ENCODE measurements at places on chromosomes 12 and 14. TPM values are rescaled to one million over a fixed set of nuclear protein-coding genes. Genes with fewer than 3 reads are reported as not detected.

Gene GUCY2C
- not detected for total RNA-seq

GRCh38 chr12:114221957-114222630, 183.8 kb downstream of the TBX5 start:
- no peak for DNase-seq

Gene TMTC2
- total RNA-seq: 4.9 TPM

Gene TMEM233
- 0.89 TPM for total RNA-seq

Gene C12orf50
- not detected for total RNA-seq

Gene TCTN1
- 11.0 TPM for total RNA-seq

Gene MANSC4
- not detected for total RNA-seq

GRCh38 chr14:55122440-55122986, 6.5 kb upstream of the LGALS3 start:
- DNase-seq: no peak

Gene JAG2
- total RNA-seq: 37.5 TPM

- no peak for DNase-seq
These were observed 6.4 kb upstream of the TBPL2 start for GRCh38 chr14:55446833-55447232.

- no peak for DNase-seq
These were observed 206.0 kb upstream of the DIO3 start for GRCh38 chr14:101355284-101355683.

GRCh38 chr14:105856676-105857219, 330.4 kb downstream of the TMEM121 start:
- DNase-seq: no peak

- no peak for DNase-seq
These were observed 3.1 kb upstream of the ARHGEF40 start for GRCh38 chr14:21066882-21067502.

GRCh38 chr12:1173781-1174617, 183.0 kb downstream of the ERC1 start:
- no peak for DNase-seq

- DNase-seq: no peak
These were observed 13.4 kb downstream of the GRIP1 start for GRCh38 chr12:66665435-66665985.

- DNase-seq: no peak
These were observed 2.8 kb downstream of the SRSF9 start for GRCh38 chr12:120466560-120467315.

GRCh38 chr14:73729556-73730265, 15.5 kb upstream of the PNMA1 start:
- DNase-seq: no peak

Gene OR11H6
- not detected for total RNA-seq

DNA sequence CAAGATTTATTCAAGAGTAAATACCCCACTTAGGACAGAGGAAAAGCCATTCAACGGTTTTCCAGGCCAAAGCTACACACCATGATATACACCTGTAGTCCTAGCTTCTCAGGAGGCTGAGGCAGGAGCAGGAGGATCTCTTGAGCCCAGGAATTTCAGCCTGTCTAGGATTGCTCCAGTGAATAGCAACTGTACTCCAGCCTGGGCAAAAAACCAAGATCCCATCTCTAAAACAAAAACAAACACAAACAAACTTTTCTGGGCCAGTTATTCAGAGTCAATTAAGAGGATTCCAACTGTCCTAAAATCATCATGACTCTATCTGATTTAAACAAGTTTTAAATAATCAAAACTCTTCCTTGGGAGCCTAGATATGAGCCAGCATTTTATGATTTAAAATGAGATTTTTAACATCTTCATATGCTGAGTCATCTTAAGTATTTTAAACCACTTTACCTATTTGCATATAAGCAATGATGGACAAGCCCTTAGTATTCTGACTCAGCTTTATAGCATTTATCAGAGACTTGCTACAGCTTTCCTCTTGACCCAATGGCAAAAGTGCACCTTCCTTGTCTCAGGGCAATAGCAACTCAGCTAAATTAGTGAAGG, 77.1 kb downstream of the KCNMB4 start:
- no peak for DNase-seq

Gene GPR84
- not detected for total RNA-seq

DNA sequence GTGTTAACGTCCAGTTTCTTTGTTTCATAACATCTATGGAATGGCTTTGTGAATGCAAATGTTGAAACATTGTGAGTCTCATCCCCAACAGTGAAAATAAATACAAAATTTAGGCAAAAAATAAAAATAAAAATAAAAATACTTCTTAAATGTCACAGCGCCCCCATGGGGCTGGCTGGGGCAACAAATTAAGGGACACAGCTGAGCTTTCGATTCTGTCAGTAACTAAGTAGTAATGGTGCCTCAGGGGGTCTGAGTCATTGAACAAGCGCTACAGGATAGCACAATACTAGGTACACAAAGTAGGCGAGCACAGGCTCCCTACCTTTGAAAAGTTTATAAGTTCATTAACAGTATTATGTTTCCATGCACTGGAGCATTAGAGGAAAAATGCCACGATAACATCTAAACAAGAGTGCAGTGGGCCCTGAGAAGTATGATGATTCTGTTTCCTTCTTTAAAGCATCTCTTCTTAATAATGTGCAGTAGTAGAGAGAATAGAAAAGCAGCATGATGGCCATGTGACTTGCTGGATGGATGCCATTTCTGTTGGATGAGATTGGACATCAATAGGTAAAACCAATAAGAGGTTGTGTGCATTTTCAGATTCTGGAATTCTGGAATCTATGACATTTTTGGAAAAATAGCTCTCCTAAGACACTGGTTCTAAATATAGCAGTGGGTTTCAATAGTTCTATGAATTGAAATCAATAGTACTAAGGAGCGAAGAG, 667.2 kb downstream of the DIO2 start:
- peak; percentile 41 for DNase-seq

DNA sequence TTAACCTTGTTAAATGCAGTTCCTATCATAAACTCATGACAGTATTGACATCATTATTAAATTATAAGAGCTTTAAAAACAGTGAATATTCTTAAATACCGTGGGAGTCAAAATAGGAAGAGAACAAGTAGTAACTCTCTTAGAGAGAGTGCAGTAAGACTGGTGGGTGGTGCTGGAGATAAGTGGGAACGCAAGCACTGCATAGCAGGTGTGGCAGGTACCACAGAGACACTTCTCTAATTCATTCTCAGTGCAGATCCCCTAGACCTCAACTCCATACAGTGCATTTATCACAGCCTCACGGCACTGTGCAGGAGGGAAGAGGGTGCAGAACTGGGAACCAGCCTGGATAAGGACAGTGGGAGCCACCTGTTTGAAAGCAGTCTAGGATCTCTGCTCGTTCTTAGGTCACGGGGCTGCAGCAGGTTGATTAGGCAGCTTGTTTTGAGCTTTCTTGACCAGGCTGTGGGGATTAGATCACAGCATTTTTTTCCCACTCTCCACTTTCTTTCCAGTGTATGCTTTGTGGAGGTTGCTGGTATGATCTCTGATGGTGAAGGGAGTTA, 165.6 kb downstream of the PRKCH start:
- DNase-seq: no peak

DNA sequence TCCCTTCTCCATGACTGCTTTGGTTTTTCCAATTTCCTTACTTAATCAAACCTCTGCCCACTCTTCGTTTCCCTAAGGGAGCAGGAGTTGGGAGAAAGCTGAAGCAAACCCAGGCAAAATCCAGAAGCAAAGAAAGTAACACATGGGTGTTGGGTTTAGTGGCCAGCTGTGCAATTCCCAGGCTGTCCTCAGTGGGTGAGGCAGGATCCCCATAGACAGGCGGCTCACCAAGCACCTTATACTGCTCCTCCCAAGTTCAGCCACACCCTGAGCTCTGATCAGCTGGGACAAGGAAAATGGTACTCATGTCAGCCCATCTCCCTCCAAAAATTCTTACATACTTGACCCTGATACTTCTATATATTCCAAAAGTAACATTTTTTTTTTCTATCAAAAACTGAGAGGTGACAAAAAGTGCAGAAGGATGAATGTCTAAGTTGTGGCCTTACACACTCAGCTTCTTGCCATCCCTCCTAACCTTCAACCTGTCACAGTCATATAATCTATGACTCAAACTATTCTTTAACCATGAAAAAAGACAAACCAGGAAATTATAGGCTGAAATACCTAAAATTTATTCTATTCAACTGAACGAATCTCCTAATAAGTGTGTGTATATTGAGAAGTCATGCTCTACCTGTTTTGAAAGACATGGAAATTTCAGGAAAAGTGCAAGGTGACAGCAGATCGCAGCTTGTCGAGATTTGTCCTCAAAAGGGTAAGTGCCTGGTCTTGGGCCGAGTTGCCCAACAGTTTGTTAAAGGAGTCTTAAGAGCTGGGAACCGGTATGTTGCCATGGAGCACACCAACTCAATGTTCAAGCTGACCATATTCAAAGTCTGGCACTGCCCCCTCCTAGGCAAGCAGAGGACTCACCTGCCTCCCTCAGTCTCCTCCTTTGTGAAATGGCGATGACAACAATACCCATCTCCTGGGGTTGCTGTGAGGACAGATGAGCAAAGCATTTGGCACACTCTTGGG, 17.6 kb upstream of the ZFP36L1 start:
- DNase-seq: no peak

- DNase-seq: no peak
These were observed 30.8 kb upstream of the CDK17 start for GRCh38 chr12:96431067-96431466.

- no peak for DNase-seq
These were observed 70.7 kb upstream of the DDX11 start for GRCh38 chr12:31002999-31003398.

DNA sequence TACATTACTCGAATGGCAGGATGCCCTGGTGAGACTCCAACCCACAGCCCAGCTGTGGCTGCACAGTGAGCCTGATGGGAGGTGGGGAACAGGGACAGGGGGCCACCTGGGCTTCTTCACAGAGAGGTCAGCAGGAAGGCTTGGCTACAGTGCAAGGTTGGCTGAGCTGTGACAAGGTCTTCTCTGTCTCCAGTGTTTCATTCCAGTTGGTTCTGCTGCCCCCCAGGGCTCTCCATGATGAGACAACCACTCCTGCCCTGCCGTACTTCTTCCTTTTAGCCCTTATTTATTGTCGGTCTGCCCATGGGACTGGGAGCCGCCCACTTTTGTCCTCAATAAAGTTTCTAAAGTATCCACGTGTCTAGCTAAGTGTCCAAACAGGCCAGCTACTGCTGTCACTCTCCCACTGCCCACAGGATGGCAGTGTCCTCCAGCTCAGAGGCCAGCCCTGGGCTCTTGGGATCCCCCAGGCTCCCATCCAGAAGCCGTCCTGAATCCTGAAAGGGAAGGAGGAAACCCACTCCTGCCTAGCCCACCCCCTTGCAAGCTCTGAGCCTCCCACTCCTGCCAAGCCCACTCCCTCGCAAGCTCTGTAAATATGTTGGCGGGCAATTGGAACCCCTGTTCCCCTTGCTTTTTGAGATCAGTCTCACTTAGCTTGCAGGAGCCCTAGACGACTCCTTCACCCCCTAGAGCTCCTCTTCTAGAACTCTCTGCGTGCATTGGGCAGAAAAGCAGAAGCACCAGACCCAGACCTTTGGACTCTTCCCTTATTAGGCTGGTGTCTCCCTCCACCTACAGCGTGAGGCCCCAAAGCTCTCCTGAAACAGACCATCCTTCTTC, 5.4 kb downstream of the C1QL4 start:
- DNase-seq: peak; percentile 83

Gene IGF1
- 2.1 TPM for total RNA-seq

DNA sequence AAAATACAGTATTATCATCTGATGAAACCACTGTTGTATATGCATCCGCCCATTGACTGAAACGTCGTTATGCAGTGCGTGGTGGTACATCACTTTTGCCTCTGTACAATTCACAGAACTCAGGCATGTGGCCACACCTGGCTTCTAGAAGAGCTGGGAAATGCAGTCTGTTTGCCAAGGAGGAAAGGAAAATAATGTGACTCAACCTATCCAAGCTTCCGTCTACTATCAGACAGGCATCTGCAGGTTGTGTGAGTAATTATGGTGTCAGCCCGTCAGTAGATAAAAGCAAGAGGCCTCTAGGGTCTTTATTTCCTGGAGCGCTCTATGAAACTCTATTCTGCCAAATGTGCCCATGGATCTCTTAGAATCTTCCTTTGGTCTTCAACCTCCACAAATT, 111.6 kb downstream of the BBS10 start:
- DNase-seq: peak; percentile 45

Gene TMEM19
- 34.5 TPM for total RNA-seq

DNA sequence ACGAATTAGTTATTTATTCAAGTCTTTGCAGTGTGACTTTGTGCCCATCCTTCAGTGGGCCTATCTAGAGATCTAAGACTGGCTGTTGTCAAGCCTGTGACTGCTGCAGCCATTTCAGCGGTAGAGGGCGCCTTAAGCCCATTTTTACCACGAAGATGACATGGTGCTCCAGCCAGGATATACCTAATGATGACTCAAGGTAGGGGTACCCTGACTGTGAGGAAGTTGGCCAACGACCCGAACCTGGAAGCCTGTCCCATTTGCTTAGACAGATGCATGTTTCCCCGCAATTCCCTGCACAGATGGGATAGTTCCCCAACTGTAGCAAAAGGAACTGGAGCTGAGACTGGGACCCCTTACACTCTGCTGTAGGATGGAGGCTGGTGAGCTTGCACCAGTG, 41.3 kb downstream of the RAB3IP start:
- no peak for DNase-seq

DNA sequence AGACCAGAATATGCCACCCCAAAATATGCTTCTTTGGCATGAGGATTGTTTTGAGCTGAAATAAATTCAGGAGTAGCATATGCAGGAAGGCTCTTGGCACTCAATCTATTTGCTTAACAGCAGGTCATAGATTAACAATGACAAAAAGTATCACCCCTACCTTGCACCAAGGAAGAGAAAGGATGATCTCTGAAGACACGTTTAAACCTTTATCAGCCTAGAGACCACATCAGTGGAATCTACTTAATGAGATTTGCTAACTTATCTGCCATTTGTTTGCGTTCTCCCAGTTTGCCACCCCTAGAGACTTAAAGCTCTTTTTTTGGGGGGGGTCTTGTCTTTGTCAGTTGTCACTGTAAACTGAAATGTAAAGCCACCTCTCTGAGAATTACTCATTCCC, 1278.7 kb upstream of the USP15 start:
- no peak for DNase-seq

- DNase-seq: no peak
These were observed 11.0 kb downstream of the HNRNPC start for GRCh38 chr14:21258005-21258888.

Data from dermis microvascular lymphatic vessel endothelial cell (primary cell).